Stimulated activated CD4-positive, alpha-beta T cell treated with anti-CD3 and anti-CD28 coated beads, Interleukin-12 subunit alpha, Interleukin-12 subunit beta, amount 100 ng/mL, for 24 hours (primary cell): ENCODE measurements at places on chromosomes 3 and 15.

GRCh38 chr3:60573494-60573893, 677.8 kb downstream of the FHIT start:
- no peak for DNase-seq

GRCh38 chr3:124206225-124207055, 214.5 kb upstream of the ROPN1 start:
- DNase-seq = no peak

GRCh38 chr3:187551416-187551815, 118.8 kb downstream of the SST start:
- no peak for DNase-seq

DNA sequence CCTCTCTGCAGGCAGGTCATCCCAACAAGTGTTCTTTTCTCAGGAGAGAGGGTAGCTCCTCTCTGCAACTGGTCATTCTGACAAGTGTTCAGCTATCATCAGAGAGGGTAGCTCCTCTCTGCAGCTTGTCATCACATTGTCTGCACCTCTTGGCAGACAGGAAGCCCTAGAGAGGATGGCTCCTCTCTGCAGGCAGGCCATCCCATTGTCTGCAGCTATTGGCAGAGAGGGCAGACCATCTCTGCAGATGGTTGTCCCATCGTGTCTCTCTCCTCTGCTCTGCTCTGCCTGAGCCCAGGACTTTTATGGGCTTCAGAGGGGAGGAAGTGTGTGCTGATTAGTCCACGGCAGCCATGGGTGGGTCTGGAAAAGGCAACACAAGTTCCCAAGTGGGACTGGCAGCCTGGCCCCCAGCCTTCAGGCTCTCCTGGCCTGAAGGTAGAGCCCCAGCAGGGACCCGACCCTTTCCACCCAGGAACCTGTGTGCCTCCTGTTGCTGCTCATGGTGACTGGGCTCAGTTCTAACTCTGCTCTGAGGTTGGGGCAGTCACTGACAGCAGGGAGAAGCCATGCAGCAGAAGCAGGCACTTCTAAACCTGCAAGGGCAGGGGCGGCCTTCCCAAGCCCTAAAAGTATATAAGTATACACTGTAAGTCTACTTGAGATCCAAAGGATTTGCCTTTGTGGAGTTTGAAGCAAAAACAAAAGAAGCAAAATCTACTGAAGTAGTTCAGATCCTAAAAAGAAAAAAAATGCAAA, 637.9 kb downstream of the PLOD2 start:
- DNase-seq = no peak

- no peak for DNase-seq
Observed at GRCh38 chr15:38217191-38217595, 35.4 kb upstream of the SPRED1 start.

- DNase-seq = no peak
Observed at GRCh38 chr15:52397118-52397517, 101.5 kb upstream of the MYO5C start.

- DNase-seq = no peak
Observed at GRCh38 chr15:40909662-40910630, 15.7 kb downstream of the VPS18 start.

DNA sequence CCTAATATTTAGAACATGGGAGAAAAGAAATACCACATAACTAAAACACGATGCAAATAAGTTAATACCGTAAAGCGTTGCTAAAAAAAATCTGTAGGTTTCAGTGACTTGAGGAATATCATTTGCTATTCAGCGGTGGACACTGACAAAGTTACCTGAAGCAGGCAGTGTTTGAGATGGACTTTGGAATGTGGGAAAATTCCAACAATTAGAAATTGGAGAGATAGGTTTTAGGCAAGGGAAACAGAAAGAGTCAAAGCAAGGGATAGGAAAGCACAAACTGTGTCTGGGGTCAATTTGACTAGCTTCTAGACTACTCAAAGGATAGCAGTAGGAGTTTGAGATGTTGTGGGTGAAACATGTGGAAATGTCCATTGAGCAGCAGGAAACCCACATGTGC, 173.0 kb downstream of the TIGIT start:
- no peak for DNase-seq

DNA sequence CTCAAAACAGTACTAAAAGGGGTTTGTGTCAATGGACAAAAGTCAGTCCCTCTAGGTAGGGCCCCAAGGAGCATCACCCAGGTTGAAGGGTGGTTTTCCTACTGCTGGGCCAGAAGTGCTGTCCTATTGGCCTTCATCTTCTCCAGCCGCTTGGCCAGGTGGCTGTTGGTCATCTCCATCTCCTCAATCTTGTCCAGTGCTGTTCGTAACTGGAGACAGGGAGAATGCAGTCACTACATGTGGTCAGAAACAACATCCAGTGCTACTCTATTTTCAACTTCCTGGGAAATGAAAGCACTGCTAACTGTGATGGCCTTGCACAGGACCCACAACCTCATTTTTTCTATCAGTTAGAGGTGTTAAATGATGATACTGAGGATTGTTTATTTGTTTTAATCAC, 60.4 kb downstream of the MLH1 start:
- no peak for DNase-seq

- no peak for DNase-seq
Observed at GRCh38 chr3:50658831-50659230, 15.9 kb upstream of the DOCK3 start.
